IPS DF 6.9 (cell line): ENCODE measurements at places on chromosomes 1 and 21.

GRCh38 chr1:213688655-213689054 is 299.1 kb upstream of the PROX1 start:
- DNase-seq, result no peak

- DNase-seq, result no peak
Measured at GRCh38 chr21:16420031-16420724, 690.4 kb downstream of the USP25 start.

GRCh38 chr1:23865543-23865930 is 2.6 kb downstream of the FUCA1 start:
- DNase-seq, result no peak

DNA sequence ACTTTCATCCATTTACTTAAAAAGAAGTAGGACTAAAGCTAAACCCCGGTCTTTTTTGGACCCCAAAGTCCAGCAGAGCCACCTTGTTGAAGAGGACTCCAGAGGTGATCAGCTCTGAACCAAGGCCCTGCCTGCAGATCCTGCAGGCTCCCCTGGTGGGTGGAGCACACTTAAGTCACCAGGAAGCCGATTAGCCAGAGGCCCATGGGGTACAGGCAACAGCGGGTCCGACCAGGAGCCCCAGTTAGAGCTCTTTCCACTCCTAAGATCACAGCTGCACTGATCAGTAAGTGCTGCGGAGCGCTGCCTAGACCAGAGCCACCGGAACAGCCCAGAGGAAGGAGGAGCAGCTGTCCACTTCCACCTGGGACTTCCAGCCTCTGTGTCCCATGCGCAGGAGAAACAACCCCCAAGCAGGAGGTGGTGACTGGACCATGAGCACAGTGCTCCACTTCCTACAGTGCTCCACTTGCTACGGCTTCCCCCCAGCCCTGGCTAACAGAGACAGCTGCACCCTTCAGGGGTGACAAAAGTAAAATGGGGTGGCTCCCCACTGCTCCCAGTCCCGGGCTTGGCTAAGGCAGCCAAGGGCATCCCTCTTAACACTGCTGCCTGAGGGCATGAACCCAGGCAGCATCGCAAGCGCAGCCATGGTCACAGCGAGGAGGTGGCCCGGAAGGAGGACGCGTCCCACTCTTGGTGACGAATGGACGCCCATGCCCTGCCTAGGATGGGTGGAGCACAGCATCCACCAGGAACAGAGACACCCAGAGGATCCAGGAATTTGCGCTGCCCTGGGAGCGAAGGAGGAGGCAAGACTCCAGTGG is 58.0 kb downstream of the NPHP4 start:
- no peak for DNase-seq

DNA sequence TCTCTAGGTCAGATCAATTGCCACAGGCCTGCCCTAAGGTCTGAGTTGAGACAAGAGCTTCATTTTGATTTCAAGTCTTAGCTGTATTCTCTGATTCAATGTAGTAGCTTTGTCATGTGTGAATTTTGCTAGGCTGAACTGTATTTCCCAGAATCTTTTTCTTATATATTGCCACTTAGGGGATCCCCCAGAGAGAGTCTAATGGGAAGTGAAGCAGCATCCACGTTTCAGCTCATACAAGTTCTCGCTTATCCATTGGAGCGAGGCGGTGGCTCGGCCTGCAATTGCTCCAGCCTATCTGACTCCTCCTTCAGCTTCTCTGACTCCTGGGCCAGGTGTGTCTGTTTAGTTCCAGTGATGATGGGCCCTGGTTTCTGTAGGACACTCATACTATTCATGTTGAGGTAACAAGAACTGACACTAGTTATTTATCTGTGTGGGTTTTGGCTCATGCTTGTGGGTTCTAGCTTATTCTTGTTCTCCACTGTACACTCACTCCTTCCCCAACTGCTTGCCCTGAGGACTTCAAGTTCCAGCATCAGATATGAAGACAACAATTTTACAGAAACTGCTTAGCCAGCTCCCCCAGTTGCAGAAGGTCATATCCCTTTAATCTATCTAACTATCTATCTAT is 48.2 kb downstream of the TBX19 start:
- no peak for DNase-seq
